GM23338 (cell line): ENCODE measurements at places on chromosomes 1 and 21. TPM values are rescaled to one million over a fixed set of nuclear protein-coding genes. Genes with fewer than 3 reads are reported as not detected.

DNA sequence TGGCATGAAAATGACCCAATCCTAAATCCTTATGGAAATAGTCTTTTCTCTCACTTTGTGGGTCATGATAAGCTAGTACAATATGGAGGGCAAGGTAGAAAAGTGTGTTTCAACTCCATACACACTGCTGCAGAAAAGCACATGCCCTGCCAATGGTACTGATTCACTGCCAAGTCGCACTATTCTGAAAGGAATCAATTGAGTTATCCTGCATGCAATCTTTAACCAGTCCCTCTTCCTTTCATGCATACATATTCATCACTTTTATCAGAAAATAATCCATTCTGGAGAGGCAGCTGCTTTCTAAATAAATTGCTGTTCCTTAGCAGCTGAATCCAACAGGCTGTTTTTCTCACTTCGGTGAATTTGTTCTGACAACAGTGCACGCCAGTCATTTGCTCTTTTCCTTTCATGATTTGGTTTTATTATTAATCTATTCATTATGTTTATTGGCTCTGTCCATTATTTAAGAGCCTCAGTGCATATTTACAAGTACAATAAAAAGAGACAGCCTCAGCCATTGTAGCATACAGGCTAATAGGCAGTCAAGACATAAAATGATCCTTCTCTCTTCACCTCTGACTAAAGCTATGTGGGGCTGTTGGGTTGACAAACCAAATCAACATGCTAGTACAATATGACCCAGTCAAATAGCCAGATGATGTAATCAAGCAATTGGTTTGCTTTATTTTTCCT, 108.8 kb downstream of the CHD1L start:
- DNase-seq = no peak

DNA sequence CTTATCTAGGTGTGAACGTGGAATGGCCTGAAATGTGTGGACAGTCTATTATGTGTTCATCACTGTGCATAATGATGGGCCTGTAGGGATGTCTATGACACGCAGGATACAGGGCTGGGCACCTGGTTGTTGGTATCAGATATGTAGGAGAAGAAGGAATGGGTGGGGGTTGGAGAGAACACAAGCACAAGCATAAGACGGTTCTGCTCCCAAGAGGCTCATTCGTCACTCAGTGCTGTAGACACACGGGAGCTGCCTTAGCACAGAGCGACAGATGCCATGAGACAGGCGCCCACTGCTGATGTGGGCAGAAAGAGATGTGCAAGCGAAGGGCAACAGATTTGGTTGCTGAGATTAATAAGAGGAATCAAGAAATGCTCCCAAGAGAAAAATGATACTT, 256.2 kb downstream of the DISC1 start:
- DNase-seq = no peak

DNA sequence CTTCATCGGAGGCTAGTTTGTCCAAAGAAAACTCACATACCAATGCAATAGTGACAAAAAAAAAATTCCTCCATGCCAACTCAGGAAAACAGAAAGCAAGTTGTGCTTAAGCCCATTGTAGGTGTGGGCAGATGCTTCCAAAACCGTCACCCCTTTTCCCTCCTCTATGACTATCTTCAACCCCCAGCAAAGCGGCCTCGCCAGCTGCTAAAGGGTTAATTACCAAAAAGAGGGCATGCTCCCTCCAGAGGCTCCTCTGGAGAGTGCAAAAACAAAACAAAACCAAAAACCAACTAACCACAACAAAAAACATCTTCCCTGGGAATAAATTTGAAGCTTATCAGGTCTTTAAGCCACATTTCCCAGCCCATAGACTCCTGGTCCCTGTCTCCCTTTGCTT, 1.2 kb downstream of the LMOD1 start:
- DNase-seq = peak; percentile 69

GRCh38 chr1:150092180-150092791, 24.7 kb downstream of the VPS45 start:
- DNase-seq = no peak

GRCh38 chr1:108712606-108713150, at the start of gene FNDC7:
FNDC7 (plus strand) TSS chr1:108712908; CDS start chr1:108712934, 26 bp downstream.
- peak; percentile 87 for DNase-seq

GRCh38 chr1:224433701-224434672, 610 bp downstream of the WDR26 start:
- peak; percentile 51 for DNase-seq

- DNase-seq = peak; percentile 51
Measured at GRCh38 chr1:247833601-247834000, 8.1 kb downstream of the OR11L1 start.

DNA sequence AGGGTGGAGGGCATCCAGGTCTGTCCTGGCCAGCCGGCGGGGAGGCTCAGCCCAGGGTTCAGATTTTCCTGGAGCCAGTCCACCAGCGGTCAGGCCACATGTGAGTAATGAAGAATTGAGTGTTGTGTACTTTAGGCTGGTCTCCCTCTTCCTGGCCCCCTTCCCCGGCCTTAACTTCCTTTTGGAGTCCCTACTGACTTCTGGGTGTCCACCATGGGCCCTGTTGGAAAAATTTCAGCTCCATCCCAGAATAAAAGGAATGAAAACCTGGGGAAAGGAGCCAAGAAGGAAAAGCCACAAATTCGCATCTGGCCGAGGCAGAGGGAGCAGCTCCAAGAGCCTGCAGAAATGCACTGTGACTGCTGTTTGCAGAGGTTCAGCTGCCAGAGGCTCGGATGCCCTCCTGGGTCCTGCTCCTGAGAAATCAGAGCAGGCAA, 35.5 kb upstream of the HHAT start:
- no peak for DNase-seq

DNA sequence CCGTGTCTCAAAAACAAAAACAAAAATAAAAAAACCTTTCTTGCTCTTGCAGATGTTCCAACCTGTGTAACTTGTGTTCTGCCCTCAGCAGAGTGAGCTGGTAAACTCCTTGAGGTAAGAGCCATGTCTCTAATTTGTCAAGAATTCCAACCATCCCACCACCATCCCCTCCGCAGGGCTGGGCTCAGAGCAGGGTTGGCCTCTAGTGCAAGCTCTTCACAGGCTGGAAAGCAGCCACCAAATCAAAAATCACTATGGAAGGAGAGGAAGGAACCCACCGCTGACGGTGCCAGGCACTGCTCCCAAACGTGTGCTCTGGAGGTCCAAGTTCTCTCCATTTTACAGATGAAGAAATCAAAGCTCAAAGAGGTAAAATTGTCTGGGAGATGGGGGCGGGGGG, 9.4 kb downstream of the PLEKHA6 start:
- DNase-seq = no peak

DNA sequence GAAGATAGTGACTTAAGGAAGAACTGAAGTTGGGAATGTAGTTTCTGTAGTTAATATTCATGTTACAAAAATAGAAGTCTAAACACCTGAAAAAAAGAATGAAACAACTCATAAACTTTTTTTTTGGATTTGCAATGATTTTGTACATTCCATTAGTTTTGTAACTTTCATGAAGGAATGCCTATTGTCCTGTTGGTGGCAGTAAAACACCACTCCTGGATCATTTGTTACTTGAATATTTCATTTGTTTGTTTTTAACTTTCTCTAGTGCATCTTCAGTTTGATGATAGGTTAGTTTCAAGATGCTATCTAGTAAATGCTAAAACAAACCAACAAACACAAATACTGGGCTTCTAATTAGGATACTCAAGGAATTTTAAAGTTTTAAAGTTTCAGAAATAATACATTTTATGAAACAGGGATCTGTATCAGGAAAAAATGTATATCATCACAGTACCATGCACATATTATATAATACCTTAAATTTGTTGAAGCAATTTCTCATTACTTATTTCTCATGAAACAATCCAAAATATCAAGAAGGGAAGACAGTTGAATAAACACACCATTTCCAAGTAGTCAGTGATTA, 229.7 kb upstream of the CACYBP start:
- DNase-seq = peak; percentile 77

GRCh38 chr1:30744060-30744756, 13.4 kb downstream of the LAPTM5 start:
- DNase-seq = no peak

- DNase-seq = peak; percentile 65
Measured at GRCh38 chr1:22142315-22143064, 407 bp downstream of the WNT4 start.

DNA sequence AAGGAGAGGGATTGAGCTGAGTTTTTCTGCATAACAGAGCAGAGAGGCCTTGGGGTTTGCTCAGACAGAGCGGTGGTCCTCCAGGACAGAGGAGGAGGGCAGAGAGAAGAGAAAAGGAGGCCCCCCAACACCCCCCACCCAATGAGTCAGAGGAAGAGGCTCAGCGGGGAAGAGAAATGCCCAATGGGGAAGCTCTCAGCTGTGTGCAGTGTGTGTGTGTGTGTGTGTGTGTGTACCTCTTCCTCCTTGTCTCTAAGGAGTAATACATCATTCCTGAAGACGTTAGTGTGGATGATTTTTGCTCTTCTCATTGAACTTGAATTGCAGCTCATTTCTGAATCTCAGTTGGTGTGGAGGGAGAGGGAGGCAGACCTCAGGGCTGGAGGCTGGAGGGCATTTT, 8.7 kb downstream of the TMPRSS3 start:
- no peak for DNase-seq

- DNase-seq = no peak
Measured at GRCh38 chr1:65965112-65965996, 172.7 kb downstream of the PDE4B start.

DNA sequence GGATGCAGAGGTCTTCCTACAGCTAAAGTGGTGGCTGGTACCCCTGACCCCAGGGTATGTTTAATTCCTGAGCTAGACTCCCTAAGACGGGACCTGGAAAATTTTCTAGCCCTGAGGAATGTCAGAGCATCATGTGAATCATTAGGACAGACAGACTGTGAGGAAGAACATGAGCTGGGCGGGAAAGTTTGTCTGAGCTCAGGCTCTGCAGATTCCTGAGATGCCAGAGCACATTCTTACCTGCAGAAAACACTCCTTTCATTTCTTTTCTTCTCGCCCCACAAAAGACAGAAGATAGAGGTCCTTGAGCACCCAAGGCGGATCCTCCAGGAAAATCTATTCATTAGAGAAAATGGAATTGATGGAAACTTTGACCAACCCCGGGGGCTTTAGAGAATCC, 6.5 kb downstream of the CAPN2 start:
- DNase-seq = peak; percentile 95

GRCh38 chr1:86499987-86500593, 31.4 kb downstream of the CLCA1 start:
- peak; percentile 93 for DNase-seq

DNA sequence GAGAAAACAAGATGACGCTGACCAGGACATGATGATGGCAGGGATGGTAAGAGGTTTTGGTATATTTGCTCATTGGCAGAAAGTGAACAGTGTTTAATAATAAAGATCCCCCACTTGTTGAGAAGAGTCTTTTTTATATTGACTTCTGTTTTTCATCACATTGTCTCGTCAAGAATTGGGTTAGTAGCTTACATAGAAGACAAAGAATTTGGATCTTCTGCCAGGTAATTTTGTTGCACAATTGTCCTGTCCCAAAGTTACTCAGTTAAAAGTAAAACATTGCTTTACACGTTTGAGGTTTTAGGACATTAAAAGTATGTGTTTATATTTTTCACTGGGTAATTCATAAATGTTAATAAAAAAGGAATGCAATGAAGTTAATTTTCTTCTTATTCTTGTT, 48.3 kb upstream of the LAMC2 start:
- no peak for DNase-seq

- no peak for DNase-seq
Measured at GRCh38 chr1:93813076-93813475, 65.9 kb downstream of the DNTTIP2 start.

Gene EIF3I
- polyA plus RNA-seq = 224 and 228 TPM in 2 replicates

Gene NPHP4
- 2.4 and 2.5 TPM in 2 replicates for polyA plus RNA-seq

Gene TSPEAR
- 0.45 and 0.92 TPM in 2 replicates for polyA plus RNA-seq

Gene SLC5A9
- polyA plus RNA-seq = 0.07 and 0.10 TPM in 2 replicates

Gene KCNH1
- not detected in 2 replicates for polyA plus RNA-seq

Gene TTLL7
- 5.1 and 6.7 TPM in 2 replicates for polyA plus RNA-seq

Gene GPR89A
- 68.5 and 76.4 TPM in 2 replicates for polyA plus RNA-seq

Gene FRRS1
- polyA plus RNA-seq = 0.09 and 0.34 TPM in 2 replicates

Gene GFI1
- polyA plus RNA-seq = 0.12 TPM in 1 of 2 replicates, not detected in the other

Gene FTCD
- polyA plus RNA-seq = 2.3 and 2.6 TPM in 2 replicates

Gene IGSF21
- 14.5 and 15.7 TPM in 2 replicates for polyA plus RNA-seq
